ENCODE measurements at places on chromosomes 6 and 20.

DNA sequence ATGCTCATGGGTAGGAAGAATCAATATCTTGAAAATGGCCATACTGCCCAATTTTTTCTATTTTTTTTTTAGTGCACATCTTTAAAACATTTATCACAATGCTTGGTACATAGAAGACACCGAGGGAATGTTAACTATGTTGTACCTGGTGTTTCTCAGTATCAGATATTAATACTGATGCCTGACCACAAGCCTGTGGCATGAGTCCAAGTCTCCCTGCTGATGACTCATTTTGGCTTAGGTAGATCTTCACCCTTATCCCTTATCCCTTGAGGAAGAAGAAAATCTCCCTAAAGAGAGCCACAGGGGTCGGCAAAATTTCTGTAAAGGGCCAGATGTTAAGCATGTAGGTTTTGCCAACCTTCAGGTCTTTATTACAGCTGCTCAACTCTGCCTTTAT is 14.5 kb downstream of the CD109 start:
- DNase-seq: no peak

DNA sequence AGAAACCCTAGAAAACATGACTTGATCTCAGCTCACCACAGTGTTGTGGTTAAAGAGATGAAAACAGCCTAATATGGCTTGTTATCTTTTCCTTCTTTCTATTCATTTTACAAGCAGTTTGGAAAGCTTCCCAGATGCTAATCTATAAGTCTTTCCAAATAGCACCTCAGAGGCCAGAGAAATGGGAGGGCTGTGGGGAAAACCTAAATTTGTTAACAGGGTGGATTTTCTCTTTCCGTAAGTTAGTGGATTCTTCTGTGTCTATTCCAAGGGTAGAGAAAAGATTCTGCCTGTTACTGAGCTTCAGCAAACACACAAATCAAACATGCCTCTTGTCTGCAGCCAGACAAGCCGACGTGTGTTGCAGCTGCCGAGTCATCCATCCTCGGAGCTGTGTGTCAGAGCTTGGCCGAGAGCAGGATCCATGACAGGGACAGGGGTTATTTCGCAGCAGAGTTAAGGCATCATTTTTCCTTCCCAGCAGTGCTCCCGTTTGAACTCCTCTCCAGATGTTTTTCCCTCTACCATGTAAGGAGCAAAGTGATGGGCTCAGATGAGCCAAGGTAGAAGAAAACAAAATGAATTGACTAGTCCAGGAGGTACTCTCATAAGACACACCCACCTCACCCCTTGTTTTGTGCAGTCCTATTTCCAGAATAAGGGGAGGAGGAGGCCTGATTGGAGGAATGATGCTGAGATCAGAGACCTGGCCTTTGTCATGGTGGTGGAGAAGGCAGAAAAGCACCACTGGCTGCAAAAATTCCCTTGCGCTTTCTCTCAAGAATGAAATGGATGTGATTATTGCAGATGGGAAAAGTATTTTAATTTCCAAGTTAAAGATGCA is 560.0 kb downstream of the C6orf118 start:
- peak; percentile 83 for DNase-seq

DNA sequence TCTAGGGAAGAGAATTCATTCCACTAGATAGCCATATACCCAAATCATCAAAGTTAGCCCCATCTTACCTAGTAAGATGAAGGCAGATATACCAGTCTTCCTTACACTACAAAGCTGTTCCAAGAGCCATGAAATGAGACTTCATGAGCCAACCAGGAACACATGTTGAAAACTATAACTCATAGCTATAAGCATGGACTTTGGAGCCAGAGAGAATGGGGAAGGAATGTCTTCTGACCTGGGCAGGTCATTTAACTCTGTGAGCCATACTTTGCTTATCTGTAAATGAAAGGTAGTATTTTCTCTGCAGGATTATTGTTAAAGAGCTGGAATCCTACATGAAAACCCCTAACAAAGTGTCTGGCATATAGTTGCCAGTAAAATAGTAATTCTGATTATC is 27.3 kb downstream of the ADGRF5 start:
- DNase-seq: no peak

DNA sequence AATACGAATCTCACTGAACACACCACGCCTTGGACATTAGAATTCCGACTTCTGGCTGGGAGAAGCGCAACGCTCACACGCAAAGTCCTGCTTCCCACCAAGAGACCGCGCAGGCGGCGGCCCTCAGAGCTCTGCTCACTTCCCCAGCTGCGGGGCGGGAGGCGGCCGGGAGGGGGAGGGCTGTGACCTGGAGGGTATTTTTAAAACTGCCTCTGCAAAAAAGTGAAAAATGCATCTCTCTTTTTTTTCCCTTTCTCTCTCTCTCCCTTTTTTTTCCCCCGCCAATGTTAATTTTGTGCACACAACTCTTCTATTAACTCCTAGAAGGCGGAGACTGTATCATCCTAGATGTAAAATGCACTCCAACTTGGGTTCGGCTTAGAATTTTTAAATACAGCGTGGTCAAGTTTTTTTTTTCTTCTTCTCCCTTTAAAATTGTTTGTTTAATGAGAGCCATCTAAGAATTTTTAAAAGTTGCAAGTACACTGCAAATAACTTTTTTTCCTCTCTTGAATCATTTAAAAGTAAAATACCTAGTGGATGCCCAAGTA is 66.4 kb downstream of the STX11 start:
- no peak for DNase-seq

DNA sequence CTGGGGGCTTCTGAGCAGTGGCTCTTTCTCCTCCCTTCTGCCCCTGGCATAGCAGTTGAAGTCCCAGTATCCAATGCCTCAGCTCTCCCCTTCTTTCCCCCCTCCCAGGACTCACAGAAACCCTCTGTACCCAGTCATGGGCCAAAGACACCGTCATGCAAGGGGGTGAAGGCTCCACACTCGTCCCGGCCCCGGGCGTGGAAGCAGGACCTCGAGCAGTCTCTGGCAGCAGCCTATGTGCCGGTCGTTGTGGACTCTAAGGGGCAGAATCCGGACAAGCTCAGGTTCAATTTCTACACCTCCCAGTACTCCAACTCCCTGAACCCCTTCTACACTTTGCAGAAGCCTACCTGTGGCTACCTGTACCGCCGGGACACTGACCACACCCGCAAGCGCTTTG is 10.4 kb upstream of the GUCA1A start:
- no peak for DNase-seq

All from AG08395 (cell line).